ENCODE measurements at places on chromosomes 3 and 15.

- no peak for DNase-seq
Measured at GRCh38 chr3:175294793-175295192, 435.7 kb downstream of the NAALADL2 start.

DNA sequence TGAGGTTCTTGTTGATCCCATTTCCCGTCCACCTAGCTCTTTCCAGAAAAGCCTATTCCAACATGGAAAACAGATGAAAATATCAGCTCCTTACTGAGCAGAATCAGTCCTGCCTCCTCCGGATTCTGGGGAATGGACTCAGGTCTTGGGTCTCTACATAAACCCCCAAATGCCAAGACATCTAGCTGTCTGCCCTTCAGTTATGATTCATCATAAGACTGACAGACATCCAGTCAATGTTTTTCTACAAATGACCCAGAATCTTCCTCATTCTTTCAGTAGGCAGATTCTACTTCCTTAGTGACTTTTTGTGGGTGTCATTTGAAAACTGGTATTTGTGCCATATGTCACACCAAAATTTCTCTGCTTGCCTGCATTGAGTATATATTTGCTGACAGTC is 103.0 kb upstream of the TGFBR2 start:
- DNase-seq: no peak

- DNase-seq: no peak
Measured at GRCh38 chr3:10695595-10696285, 120.3 kb upstream of the SLC6A11 start.

- peak; percentile 60 for DNase-seq
Measured at GRCh38 chr3:37210230-37210629, 35.8 kb upstream of the LRRFIP2 start.

GRCh38 chr3:29249829-29250345 is 31.0 kb upstream of the RBMS3 start:
- DNase-seq: no peak

- no peak for DNase-seq
Measured at GRCh38 chr15:63499175-63499549, 5.2 kb upstream of the USP3 start.

DNA sequence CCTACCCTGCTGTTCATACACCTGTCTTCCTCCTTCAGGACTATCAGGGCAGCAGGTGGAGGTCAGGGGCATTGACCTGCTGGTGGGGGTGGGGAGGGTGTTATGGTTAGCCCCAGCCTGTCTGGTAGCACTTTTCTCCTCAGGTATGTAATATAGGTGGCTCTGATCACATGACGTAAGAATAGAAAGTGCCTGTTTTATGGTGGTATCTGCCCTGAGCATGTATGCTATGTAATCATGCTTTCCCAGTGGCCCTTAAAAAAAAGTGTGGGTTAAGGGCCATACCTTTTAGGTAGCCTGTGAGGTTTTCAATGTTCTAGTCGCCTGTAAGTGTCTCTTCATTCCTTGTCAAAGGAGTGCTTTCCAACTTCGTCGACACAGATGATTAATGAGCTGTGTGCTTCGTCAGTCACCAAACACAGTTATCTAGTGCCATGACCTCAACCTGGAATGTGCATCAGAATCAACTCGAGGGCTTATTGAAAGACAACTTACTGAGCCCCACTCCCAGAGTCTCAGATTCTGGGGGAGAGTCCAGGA is 86.3 kb downstream of the KLHL25 start:
- DNase-seq: no peak

DNA sequence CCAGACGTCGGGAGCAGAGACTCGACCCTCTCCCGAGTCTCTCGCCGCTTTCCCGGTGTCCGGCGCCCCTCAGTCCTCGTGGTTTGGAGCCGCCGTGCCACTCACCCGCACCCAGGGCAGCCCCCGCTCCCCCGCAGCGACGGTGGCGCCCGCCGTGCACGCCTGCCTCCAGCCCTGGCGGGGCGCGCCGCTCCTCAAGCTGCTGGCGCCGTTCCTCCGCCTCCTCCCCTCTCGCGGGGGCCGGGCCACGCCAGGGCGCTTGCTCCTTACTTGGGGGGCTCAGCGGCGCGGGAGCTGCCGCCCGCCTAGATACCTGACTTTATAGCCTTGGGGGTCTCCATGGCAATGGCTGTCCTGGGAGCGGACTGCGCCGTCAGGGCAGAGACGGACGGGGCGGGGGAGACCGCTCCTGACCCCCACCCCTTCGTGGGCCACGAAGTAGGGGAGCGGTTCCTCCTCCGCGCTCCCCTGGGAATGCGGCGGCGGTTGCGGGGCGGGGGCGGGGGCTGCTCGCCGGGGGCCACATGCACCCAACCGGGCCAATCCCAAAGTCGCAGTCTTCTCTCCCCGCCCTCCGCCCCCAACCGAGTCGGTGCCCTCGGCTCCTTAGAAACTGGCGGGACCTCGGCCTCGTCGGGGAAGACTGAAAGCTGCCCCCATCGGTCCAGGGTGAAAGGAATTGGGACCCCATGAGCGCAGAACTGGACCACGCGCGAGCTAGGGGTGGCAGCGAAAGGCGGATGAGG is at the start of gene ANKRD63:
TSS of gene ANKRD63 (minus strand) at position 196 of the 746 bp plus-strand sequence. CDS start 478 bp downstream, outside the sequence.
- no peak for DNase-seq

GRCh38 chr3:67017211-67017610 is 19.1 kb downstream of the KBTBD8 start:
- DNase-seq: no peak

- peak; percentile 44 for DNase-seq
Measured at GRCh38 chr3:105938101-105938500, 69.3 kb upstream of the CBLB start.

GRCh38 chr3:15263120-15263519 is 57.1 kb downstream of the CAPN7 start:
- no peak for DNase-seq

GRCh38 chr3:135056084-135056730 is 261.1 kb downstream of the EPHB1 start:
- no peak for DNase-seq

- no peak for DNase-seq
Measured at GRCh38 chr3:39855517-39855916, 46.1 kb downstream of the MYRIP start.

DNA sequence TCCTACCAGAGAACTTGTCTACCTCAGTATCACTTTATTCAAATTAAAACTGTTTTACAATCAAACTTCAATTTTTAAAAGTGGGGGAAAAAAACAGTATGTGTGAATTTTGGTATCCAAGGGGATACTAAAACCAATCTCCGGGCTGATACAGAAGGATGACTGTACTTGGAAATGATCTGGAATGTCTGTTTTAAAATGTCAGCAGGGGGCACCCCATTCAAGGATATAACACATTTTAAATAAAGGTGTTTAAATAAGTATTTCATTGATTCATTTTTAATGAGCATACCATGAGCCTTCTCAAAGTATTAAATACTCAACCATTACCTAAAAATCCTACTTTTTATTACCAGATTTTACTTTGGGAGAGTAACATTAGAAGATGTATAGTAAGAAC is 67.9 kb downstream of the ULK4 start:
- DNase-seq: peak; percentile 28

DNA sequence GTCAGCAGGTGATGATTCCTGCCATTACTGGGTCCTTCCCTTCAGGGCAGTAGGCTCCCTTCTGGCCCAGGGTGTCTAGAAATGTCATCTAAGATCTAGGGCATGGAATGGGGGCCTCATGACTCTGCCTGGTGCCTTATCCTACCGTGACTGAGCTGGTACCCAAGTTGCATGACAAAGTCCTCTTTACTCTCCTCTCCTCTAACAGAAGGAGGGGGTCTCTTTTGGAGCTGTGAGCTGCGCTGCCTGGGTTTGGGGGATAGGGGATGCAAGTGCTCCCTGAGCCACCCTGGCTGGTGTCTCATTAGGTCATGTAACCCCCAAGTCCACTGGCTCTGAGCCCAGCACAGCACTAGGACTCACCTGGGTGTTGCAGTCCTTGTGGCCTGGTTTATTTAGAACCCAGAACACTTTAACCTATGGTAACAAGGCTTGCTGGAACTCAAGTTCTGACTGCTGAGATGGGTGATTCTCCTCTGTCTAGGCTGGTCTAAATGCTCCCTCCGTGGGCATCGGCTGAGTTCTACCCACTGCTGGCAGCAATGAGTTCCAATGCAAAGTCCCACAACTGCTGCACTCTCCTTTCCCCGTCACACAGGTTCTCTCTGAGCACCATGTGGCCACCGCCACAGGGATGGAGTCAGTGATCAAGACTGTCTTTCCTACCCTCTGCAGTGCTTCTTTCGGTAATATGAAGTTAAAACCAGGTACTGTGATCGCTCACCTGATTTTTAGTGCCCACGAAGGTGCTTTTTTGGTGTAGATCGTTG is 34.0 kb downstream of the XXYLT1 start:
- no peak for DNase-seq

DNA sequence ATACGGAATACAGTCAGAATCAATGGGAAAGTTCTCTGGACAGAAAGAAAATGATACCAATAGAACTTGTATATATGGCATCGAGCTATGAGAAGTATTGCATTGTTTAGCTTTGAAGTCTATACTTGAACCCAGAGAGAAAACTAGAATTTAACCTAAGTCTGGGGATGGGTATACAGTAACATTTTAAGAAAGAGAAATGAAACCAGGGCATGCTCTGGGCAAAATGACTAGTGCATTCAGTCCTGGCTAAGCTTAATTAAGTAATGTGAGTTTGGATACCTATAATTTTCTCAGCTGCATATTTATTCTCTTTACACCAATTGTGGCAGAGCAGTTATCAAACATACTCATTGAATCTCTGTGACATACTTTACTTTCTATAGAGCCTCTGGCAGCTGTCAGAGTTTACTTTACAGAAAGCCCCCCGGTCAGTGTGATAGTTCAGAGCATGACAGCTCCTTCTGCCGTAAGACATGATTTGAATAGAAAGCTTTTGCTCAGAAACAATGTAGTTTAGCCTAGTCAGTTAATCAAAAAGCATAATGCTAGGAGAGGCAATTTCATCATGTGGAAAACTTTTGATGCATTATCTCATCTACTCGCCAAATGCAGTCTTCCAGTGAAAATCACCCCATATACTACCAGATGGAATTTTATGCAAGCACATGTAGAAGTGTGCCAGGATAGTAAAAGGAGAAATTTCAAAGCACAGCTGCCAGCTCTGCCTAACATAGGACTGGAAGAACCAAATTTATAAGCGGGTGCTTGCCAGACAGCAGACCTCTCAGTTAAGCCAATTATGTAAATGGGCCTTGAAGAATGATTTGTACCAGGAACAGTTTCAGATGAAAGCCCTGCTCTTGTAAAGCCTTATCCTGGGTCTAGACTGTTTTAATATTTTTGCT is 40.7 kb downstream of the OXSM start:
- no peak for DNase-seq

GRCh38 chr3:99561056-99561455 is 77.3 kb upstream of the COL8A1 start:
- DNase-seq: no peak

All from AG09309 (cell line).